Sigmoid colon (tissue), 7 donors: ENCODE measurements at places on chromosomes 7 and 10. TPM values are rescaled to one million over a fixed set of nuclear protein-coding genes. Genes with fewer than 3 reads are reported as not detected.

- no peak overlapping the region for H3K4me3 ChIP-seq
- H3K27ac ChIP-seq: no peak overlapping the region
- DNase-seq: no peak
- no peaks in the 10 kb centered on the region for H3K4me1 ChIP-seq
Measured at GRCh38 chr10:82477776-82478175, 602.8 kb downstream of the NRG3 start.

DNA sequence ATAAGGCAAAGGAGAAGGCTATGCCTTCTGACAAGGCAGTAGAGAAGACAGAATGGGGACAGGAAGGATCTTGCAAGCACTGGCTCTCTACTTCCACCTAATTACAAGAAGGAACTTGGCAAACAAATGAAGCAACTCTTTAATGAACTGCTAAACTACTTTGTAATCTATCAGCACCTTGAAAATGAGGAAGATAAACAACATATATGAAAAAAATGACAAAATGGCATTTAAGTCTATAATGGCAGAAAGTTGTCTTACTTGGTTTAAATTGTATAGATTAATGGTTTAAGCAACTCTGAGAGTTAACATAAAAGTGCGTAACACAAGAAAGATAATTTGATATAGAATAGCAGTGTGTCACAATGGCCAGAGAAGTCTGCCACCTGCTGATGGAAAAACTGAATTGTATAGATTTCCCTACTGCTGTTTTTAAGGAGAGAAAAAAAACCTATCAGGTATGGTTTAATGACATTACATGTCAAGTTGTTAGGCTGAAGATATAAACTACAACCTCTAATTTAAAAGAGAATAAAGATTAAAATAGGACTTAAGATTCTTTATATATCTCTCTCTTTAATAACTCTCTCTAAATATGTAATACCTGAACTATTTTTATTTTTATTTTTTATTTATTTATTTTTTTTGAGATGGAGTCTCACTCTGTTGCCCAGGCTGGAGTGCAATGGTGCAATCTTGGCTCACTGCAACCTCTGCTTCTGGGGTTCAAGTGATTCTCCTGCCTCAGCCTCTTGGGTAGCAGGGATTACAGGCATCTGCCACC lies 11.8 kb downstream of the NT5C3A start:
- H3K27ac ChIP-seq: peak overlapping the region; percentile 60
- H3K27me3 ChIP-seq: no peaks in the 10 kb centered on the region
- no peak for DNase-seq
- H3K4me1 ChIP-seq: peaks cover 30% of the 10 kb centered on the region

GRCh38 chr10:123140164-123140982 lies 4.6 kb downstream of the HMX3 start:
- H3K36me3 ChIP-seq: no peaks in the 10 kb centered on the region
- no peaks in the 10 kb centered on the region for H3K4me1 ChIP-seq
- H3K27ac ChIP-seq: no peak overlapping the region

The PON1 gene
- not detected for total RNA-seq

DNA sequence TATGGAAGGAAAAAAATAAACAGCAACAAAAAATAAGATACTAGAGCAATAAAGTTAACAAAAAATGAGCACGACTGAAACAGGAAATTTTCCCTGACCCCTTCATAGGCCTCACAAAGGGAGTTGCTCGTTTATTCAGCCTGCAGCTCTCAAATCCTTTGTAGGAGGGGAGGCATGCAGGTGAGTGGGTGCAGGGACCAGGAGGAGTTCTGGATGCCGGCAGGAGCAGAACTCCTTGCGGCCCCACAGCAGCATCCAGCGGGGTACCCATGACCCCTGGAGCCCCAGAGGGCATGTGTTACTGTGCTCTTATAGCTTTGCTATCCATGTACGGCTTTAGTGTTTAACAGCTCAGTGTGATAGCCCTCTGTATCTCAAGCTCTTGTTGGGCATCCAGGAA lies 5.8 kb downstream of the TAS2R39 start:
- H3K27me3 ChIP-seq: no peaks in the 10 kb centered on the region
- H3K27ac ChIP-seq: no peak overlapping the region
- no peaks in the 10 kb centered on the region for H3K4me1 ChIP-seq
- DNase-seq: no peak
- no peaks in the 10 kb centered on the region for H3K36me3 ChIP-seq

DNA sequence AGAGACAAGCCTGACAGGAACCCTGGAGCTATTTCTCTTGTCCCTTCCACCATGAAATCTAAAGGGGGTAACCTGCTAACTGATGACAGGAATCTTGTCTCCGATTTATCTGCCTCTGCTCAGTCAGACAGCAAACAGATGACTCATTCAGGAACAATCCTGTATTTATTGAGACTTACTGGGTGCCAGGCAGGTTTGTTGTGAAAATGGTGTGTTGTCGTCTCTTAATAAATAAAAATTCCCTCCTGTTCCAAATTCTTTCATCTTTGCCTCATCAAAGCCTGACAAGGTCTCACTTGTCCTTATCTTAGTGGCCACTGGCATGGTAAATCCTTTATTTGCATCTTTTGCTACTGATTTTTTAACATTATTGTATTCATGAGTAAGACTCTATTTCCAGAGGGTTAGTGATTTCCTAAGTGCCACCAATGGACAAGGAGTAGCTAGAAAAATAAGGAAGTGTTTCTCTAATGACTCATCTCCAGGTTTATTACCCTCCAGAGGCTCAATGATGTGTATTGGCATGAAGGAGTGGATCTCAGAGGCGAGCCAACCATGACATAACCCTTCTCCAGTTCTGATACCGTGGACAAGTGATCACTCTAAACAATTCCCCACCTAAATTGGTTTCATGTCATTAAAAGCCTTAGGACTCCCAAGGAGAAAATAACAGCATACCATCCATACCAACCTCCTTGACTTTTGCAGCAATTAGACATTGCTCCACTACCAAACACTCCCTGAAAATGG lies 724.0 kb downstream of the GRID1 start:
- H3K4me1 ChIP-seq: peaks cover 16% of the 10 kb centered on the region
- no peaks in the 10 kb centered on the region for H3K27me3 ChIP-seq
- no peak for DNase-seq
- H3K36me3 ChIP-seq: no peaks in the 10 kb centered on the region
- no peak overlapping the region for H3K27ac ChIP-seq

The ZNF503 gene
- 16.9 TPM for total RNA-seq

The TMEM139 gene
- 0.71 TPM for total RNA-seq

The FHIP2A gene
- 35.5 TPM for total RNA-seq

The SLC26A4 gene
- 1.4 TPM for total RNA-seq

The GNAT3 gene
- total RNA-seq: not detected

DNA sequence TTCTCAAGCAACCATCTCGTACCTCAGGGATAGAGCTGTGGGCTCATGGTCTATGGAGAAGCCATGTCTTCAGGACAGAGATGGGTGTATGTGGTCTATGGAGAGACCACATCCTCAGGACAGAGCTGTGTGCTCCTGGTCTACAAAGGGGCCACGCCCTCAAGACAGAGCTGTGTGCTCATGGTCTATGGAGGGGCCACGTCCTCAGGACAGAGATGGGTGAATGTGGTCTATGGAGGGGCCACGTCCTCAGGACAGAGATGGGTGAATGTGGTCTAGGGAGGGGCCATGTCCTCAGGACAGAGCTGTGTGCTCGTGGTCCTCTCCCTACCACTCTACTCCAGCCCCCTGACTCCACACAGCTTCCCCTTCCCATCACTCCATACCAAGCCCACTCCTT lies 117.8 kb downstream of the WDR37 start:
- no peak overlapping the region for H3K4me3 ChIP-seq
- no peaks in the 10 kb centered on the region for H3K4me1 ChIP-seq
- DNase-seq: no peak
- H3K27me3 ChIP-seq: no peaks in the 10 kb centered on the region
- no peaks in the 10 kb centered on the region for H3K36me3 ChIP-seq

The SLC13A4 gene
- total RNA-seq: not detected

The ACSL5 gene
- 5.3 TPM for total RNA-seq

The KLLN gene
- total RNA-seq: 0.14 TPM

The ABCB4 gene
- total RNA-seq: 1.1 TPM

GRCh38 chr10:132712291-132712690 lies 73.7 kb downstream of the NKX6-2 start:
- peak; percentile 25 for DNase-seq
- H3K27me3 ChIP-seq: no peaks in the 10 kb centered on the region
- no peaks in the 10 kb centered on the region for H3K4me1 ChIP-seq

The PCBD1 gene
- total RNA-seq: 97.8 TPM

DNA sequence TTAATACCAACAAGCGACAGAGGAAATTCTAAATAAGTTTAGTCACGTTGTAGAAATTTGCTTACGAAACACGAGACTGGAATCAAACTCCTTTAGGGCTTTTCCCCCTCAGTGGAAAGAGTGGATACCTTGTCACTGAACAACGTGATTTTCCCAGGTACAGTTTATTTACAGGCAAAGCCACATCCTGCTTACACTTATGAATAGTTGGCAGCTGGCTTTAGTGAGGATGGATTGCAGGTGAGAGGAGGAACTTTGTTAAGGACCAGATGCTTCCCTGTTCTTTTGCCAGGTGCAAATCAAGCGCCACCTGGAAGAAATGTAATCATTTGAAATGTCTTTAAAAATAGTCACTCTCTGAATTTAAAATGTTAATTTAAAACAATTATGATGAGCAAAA lies 282.4 kb downstream of the ADARB2 start:
- no peaks in the 10 kb centered on the region for H3K27me3 ChIP-seq
- H3K4me3 ChIP-seq: no peak overlapping the region
- H3K4me1 ChIP-seq: no peaks in the 10 kb centered on the region

DNA sequence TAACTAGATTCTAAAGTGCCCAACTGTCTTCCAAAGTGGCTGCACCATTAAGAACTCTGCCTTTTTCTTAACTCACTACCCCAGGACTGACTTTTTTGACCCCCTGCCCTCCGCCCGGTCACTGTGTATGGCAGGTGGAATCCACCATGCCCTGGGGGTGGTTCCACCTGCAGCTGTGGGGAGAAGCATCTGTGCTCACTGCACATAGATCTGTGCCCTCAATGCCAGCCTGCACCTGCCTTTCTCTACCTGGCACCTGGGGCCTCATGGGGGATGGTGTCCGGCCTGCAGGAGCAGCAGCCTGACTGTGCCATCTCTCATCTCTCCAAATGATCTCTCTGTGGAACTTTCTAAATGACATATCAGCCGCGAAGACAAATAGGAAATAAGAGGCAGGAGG lies 353.5 kb downstream of the PAXIP1 start:
- no peak for DNase-seq
- no peak overlapping the region for H3K27ac ChIP-seq
- no peaks in the 10 kb centered on the region for H3K36me3 ChIP-seq

The ACSM6 gene
- not detected for total RNA-seq

The ANKRD61 gene
- total RNA-seq: not detected

The ZNRF2 gene
- 22.5 TPM for total RNA-seq

GRCh38 chr7:39921506-39922175 lies 28.4 kb upstream of the CDK13 start:
- H3K27ac ChIP-seq: no peak overlapping the region
- no peaks in the 10 kb centered on the region for H3K27me3 ChIP-seq
- DNase-seq: no peak
- H3K4me1 ChIP-seq: no peaks in the 10 kb centered on the region
- H3K4me3 ChIP-seq: no peak overlapping the region

The CH25H gene
- 6.7 TPM for total RNA-seq

DNA sequence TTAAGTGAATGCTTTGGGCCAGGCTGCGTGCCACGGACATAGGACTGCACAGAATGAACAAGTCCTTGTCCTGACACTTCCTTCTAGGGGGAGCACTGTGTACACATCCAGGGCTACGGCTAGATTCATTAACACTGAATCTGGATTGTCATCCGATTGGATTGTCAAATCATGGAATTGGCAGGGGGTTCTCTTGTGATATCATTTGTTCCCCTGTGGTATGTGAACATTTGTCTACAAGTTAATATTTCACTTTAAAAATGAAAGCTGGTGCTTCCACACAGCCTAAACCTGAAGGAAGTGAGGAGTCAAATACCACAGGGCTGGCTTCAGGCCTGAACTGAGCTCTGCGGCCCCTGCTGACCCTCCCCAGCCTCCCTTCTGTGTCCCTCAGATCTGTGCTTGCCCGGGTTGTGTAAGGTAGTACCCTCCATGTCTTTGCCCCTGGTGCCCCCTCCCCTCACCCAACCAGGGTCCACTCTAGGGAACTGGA lies 75.6 kb downstream of the SNX10 start:
- H3K4me1 ChIP-seq: no peaks in the 10 kb centered on the region
- H3K36me3 ChIP-seq: no peaks in the 10 kb centered on the region
- no peak overlapping the region for H3K4me3 ChIP-seq
- H3K27me3 ChIP-seq: peaks cover 66% of the 10 kb centered on the region

The FOXK1 gene
- total RNA-seq: 15.8 TPM

DNA sequence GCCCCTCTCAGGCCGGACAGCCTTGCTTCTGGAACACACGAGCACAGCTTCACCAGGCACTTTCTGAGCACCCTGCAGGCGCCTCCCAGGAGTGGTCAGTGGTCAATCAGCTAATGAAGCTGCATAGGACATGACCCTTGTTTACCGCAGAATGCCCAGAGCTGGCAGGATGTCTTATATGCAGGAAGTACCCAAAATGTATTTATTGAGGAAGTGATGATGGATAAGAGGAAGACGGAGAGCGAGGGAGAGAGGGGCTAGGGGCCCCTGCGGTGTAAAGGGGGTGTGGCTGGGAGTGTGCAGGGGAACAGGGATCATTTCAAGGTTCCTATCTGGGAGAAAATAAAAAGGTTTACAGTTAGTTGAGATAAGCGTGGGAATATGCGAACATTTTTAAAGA lies 3.3 kb downstream of the CYP2E1 start:
- peaks cover 31% of the 10 kb centered on the region for H3K27me3 ChIP-seq
- no peak overlapping the region for H3K27ac ChIP-seq
- peaks cover 23% of the 10 kb centered on the region for H3K4me1 ChIP-seq
- H3K4me3 ChIP-seq: no peak overlapping the region
- DNase-seq: no peak
